ENCODE measurements at places on chromosomes 16 and 17.
A peak's percentile ranks its signal among the peaks of the same experiment; 100 is the strongest.

- no peak for DNase-seq
Observed at GRCh38 chr16:60405286-60405685, 1631.0 kb downstream of the CDH8 start.

GRCh38 chr17:1001640-1002411 is 4.9 kb downstream of the TIMM22 start:
- DNase-seq = no peak

GRCh38 chr17:75807861-75808260 is 23.3 kb downstream of the UNK start:
- no peak for DNase-seq

GRCh38 chr16:10494343-10495030 is 85.9 kb downstream of the EMP2 start:
- no peak for DNase-seq

DNA sequence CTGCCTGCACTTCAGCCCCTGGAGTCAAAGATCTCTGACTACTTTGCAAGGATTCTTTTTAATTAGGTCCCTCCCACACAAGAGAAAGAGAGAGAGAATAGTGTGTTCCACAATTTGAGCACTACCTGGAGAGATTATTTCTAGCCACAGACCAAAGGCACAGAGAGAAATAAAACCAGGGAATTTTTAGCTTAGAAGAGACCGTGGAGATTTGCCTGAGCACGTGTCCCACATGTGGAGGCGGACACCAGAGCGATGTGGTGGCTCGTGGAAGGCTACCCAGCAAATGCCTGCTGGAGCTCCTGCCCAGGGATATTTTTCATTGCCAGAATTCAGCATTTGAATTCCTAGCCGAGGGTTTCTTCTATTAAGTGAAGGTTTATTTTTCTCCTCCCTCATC is 50.6 kb downstream of the MGAT5B start:
- no peak for DNase-seq

- DNase-seq = peak; percentile 44
Observed at GRCh38 chr17:2023692-2024571, 1.2 kb downstream of the RTN4RL1 start.

GRCh38 chr17:48954300-48954755 is 9.7 kb upstream of the SNF8 start:
- DNase-seq = no peak

DNA sequence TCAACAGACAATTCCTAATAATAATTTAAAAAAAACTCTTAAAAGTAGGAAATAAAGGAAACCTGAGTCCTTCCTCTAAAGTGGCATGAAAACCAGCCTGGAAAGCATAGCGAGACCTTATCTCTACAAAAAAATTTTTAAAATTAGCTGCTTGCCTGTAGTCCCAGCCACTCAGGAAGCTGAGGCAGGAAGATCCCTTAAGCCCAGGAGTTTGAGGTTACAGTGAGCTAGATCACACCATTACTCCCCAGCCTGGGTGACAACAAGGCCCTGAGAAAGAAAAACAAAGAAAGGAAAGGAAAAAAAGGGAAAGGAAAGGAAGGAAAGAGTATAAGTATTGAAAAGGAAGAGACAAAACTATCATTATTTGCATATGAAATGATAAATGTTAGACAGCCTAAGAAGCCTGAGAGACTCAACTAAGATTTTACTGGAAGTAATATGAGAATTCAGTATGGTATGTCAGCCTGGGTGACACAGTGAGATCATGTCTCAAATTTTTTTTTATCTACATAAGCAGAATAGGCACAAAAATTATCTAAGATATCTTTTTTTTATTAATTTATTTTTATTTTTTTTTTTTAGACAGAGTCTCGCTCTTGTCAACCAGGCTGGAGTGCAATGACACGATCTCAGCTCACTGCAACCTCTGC is 113.0 kb downstream of the GOSR1 start:
- no peak for DNase-seq

- DNase-seq = no peak
Observed at GRCh38 chr16:12208341-12209035, 232.0 kb downstream of the SNX29 start.

GRCh38 chr16:77736879-77737278 is 14.6 kb downstream of the NUDT7 start:
- no peak for DNase-seq

GRCh38 chr16:397736-398332 is 835 bp downstream of the NME4 start:
- DNase-seq = no peak

DNA sequence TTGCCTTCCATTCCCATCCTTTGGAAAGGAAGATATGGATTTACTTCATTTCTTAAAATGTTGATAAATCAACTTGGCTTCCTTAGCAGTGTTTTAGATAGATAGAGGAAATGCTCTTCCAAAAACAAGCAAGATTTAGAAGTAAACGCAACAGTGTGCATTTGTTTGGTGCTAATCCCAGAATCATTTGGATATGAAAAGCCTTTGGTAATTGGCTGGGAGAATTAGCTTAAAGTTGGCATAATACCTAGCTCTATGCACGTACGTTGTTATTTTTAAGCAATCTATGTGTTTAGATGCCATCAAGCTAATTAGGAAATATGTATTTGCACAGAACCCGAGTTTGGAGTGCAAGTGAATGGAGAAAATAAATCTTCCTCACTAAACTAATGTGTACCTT is 415.3 kb downstream of the GRIN2A start:
- no peak for DNase-seq

GRCh38 chr17:70773258-70773657 is 603.9 kb downstream of the KCNJ2 start:
- DNase-seq = no peak

All from effector memory CD8-positive, alpha-beta T cell (primary cell).